ENCODE measurements at places on chromosomes 12 and 14. TPM values are rescaled to one million over a fixed set of nuclear protein-coding genes. Genes with fewer than 3 reads are reported as not detected.

DNA sequence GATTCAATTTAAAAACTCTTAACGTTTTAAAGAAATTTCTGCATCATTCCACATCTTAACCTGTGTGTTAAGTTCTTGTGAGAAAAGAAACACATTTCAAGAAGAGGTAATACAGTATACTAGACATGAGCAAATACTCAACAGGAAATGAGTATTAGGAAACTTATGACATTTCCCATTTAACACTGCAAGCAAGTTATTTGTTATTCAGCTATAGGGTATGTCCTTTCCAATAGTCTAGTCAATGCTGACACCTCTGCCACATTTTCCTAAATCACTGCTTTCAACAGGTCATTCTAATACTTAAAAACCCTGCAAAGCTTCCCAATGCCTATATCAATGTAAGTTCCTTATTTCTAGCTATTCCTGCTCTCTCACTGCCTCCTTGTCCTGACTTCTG, 93.1 kb downstream of the DDHD1 start:
- no peak for DNase-seq

- no peak for DNase-seq
These were observed 13.1 kb downstream of the ARMH4 start for GRCh38 chr14:58138714-58139482.

- DNase-seq = no peak
These were observed 39.5 kb downstream of the EVL start for GRCh38 chr14:100104523-100105300.

DNA sequence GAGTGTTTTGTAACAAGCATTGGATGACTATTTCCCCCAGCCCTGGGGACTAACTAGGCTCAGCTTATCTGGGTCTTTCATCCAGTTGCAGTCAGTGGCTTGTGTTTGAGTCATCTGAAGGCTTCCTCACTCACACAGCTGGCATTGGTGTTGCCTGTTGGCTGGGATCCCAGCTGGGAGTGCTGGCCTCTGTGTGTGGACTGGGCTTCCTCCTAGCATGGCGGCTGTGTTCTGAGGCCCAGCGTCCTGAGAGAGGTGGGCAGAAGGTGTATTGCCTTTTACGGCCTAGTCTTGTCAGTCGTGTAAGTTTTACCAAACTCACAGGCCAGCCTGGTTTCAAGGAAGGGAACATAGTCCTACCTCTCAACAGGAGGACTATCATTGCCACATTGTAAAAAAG, 28.3 kb upstream of the PPP2R5C start:
- DNase-seq = no peak

GRCh38 chr14:61346793-61347192, 25.4 kb downstream of the PRKCH start:
- no peak for DNase-seq

- DNase-seq = no peak
These were observed 1386.6 kb downstream of the AACS start for GRCh38 chr12:126451809-126452208.

DNA sequence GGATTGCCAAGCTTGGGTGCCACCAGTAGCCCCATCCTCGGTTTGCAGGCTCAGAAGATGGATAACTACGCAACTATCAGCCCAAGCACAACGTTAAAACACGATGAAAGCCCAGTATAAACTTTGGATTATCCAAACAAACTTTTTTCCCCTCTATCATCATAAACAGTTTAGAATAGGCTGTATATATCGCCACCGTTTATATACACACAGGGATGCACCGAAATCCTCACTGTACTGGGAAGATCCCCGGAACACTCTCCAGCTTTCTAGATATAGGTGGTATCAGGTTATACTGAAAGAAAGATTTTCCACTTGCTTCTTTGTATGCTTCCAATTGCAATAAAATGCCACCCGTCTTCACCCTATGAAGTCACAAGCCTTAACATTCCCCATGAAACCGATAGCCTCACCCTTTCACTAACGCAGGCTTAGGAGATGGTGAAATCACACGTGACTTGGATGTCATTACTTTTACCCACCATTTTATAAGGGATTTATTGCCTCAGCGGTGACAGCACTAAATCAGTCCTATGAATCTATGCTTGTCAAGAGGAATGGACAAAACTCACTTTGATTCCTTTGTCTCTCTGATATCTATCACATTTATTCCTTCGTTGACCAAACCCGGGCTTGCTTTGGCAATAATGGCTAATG, 207.6 kb upstream of the FOXN3 start:
- DNase-seq = no peak

- DNase-seq = no peak
These were observed 198.0 kb upstream of the EEA1 start for GRCh38 chr12:93127107-93127560.

GRCh38 chr12:119013023-119013422, 31.7 kb downstream of the SRRM4 start:
- no peak for DNase-seq

DNA sequence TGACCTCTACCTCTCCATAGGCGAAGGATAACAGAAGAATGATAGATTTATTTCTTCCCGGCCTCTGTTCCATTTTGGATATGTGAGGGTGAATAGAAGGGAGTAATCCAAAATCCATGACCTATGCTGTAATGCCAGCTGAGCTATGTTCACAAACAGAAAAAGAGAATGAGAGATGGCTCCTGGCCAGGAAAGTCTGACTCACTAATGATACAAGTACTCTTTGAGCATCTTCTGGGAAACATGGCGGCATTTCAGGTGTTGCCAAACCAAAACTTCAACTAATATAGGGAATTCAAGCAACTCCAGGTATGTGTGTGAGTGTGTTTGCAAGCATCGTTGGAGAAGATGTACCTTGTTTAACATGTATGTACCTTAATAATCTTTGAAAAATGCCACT, 55.1 kb downstream of the MED13L start:
- no peak for DNase-seq

DNA sequence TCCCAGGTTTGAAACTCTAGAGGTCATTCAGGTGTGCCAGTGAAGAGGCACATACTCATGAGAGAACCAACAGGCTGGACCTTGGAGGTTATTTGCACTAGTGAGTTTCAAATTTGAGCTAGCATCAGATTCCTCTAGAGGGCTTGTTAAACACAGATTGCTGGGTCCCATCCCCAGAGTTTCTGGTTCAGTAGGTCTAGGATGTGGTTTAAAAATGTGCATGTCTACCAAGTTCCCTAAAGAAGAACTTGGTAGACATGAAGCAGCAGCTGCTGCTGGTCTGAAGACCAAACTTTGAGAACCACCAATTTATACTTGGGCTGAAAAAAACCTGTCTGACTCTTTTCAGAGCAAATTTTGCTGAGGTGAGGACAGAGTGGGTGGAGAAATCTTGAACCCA, 61.7 kb downstream of the SUSD6 start:
- no peak for DNase-seq

DNA sequence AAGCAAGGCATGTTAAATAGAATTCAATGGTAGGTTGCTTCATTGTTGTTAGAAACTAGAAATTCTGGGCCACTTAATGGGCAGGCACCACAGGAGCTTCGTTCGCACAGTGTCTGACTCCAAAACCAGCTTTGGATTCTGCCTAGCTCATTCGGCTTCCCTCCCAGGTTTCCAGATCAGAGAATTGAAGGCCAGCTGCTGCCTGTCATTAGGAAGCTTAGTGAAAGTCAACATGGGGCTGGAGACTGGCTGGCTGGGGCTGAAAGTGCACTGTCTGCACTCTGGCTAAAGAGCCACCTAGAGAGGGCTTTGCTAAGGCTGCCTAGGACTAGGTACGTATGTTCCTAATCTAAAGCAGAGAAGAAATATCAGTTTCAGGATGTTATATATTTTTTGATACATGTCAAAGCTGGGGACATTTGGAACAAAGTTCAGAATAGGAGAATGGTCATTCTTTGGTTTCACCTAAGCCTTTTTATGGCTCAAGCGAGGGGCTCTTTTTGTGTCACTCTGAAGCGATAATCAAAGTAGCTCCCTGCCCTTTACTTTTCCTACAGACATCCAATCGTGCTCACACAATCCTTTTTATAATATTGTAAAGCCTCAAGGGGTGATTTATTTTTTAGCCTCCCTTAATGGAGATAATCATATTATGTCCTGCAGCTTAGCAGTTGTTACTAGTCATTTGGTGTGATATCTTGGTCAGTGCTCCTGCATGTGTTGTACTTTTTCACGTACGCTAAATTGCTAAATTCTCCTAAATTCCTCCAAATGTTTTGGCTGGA, 238.5 kb upstream of the NAV3 start:
- DNase-seq = no peak

DNA sequence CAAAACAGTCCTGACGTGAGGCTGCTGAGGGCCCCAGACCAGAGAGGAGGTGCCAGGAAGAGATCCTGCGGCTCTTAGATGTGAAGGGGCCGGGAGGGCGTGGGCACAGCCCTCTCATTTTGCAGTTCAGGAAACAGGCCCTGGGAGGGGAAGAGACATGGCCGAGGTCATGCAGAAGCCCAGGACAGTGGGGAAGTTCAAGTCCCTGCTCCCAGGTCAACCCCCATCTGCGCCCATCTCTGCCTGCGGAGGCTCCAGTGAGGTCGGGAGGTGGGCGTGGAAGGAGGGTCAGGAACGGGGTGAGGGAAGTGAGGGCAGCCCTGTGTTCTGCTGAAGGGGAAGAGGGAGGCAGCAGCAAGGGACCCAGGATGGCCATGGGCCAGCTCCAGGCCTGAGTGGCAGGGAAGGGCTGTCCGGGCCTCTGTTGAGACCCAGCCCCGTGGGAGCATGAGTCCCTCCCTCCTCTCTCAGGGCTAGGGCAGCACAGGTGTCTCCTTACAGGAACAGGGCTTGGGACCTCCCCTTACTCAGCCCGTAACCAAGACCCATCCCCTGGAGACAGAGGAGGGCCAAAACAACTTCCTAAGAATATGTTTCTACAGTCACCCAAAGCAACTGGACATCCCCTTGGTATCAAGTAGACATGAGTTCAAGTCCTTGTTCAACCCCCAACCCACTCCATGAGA, 90.8 kb downstream of the LGMN start:
- no peak for DNase-seq

GRCh38 chr14:23074906-23075305, 17.6 kb upstream of the CDH24 start:
- no peak for DNase-seq

GRCh38 chr12:89873745-89874144, 165.1 kb upstream of the ATP2B1 start:
- no peak for DNase-seq

DNA sequence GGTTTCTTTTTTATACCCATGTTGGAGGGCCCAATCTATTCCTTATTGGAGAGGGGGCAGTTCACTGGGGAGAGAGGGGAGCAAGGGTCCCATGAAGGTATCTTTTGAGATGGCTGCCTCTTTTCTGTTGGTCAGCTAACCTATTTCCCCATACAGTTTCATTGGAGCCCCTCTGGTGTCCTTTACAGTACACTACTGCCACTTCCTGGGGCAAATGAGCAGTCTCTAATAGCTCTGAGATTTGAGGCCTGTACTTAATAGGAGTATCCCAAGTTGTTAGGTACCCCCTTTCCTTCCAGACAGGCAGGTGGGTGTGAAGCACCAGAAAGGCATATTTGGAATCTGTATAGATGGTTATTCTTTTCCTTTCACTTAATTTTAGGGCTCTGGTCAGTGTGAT, 41.3 kb upstream of the RNU6-8 start:
- no peak for DNase-seq

DNA sequence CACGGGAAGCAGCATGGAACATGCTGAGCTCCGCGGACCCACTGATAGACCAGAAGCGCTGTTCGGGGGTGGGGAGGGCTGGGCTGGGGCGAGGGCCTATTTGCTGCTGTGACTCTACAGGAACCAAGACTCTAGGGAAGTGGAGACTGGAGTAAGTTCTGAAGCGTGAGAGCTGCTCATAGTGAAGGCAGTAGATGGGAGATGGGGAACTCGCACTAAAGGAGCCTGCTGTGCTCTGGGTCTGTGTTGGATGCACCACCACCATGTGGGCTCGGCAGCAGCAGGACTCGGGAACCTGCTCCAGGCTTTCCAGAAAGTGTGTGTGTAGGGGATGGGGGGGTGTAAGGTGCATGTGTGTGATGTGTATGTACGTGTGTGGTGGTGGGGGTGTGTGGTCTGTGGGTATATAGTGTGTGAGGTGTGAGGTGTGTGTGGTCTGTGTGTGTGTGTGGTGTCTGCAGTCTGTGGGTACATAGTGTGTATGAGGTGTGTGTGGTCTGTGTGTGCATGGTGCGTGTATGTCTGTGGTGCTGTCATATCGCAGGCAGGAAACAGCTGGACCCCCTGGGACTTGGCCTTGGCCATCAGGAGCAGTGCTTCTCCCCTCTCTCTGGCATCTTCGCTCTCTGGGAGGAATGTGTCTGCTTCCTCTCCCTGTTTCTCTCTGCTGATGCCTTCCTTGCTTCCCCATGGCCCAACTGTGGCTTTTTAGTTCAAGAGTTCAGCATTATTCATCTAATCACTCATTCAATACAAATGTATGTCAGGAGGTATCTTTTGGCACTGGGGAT, 378.9 kb downstream of the FUT8 start:
- DNase-seq = no peak

- DNase-seq = no peak
These were observed 172.3 kb downstream of the DPY19L2 start for GRCh38 chr12:63495974-63496373.

- DNase-seq = no peak
These were observed 5.1 kb upstream of the TNFAIP2 start for GRCh38 chr14:103118018-103118662.

DNA sequence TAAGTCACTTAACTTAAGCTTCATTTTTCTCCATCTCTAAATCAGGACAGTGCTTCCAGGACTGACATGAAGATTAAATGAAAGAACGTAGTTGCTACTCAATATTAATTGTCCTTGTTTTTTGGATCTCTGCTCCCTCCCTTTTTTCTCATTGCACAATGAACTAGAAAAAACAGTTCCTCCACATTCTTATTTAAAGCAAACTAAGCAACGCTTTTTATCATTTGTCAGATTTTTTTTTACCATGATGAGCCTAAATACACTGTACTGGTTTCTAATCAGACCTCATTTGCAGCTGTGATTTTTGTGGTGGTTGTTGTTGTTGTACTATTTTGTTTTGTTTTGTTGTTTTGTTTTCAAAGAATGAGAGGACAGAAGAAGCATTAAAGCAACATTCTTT, 23.2 kb upstream of the PARP11 start:
- no peak for DNase-seq

The NR2C1 gene
- total RNA-seq = 26.1 TPM

The REP15 gene
- total RNA-seq = 1.4 TPM

The MSRB3 gene
- total RNA-seq = not detected

The RNASE2 gene
- total RNA-seq = not detected

The KIF26A gene
- total RNA-seq = 0.17 TPM

The SSTR1 gene
- total RNA-seq = not detected

The B4GALNT3 gene
- total RNA-seq = 8.6 TPM

The TCTN2 gene
- total RNA-seq = 3.0 TPM

The KCNH3 gene
- total RNA-seq = 1.6 TPM

The TAS2R43 gene
- total RNA-seq = 0.76 TPM

The ABCC9 gene
- total RNA-seq = not detected

The RPL10L gene
- not detected for total RNA-seq

The FAM90A1 gene
- 0.36 TPM for total RNA-seq

The SCFD1 gene
- 77.3 TPM for total RNA-seq

The PZP gene
- total RNA-seq = not detected

The BMP4 gene
- not detected for total RNA-seq

The RARG gene
- total RNA-seq = 61.6 TPM

The MGAT4C gene
- not detected for total RNA-seq

The FBXO34 gene
- total RNA-seq = 26.6 TPM

The ANKRD33 gene
- not detected for total RNA-seq

The LALBA gene
- total RNA-seq = not detected
